ENCODE measurements at places on chromosomes 12 and 14. TPM values are rescaled to one million over a fixed set of nuclear protein-coding genes. Genes with fewer than 3 reads are reported as not detected.

Gene TMTC1
- 25.2 TPM for total RNA-seq

Gene WBP11
- 29.6 TPM for total RNA-seq

Gene SNAPC1
- total RNA-seq: 10.2 TPM

Gene RD3L
- total RNA-seq: not detected

Gene GALNT6
- 1.1 TPM for total RNA-seq

Gene CD4
- 8.6 TPM for total RNA-seq

GRCh38 chr14:101187816-101188570 lies 284.5 kb upstream of the RTL1 start:
- no peak for DNase-seq

GRCh38 chr12:68207276-68207675 lies 18.3 kb downstream of the IL26 start:
- DNase-seq: no peak

GRCh38 chr12:111482462-111482861 lies 76.7 kb downstream of the SH2B3 start:
- DNase-seq: no peak

GRCh38 chr14:72917094-72917802 lies 9.0 kb upstream of the DCAF4 start:
- no peak for DNase-seq

- DNase-seq: no peak
These were observed 88.9 kb downstream of the PTGER2 start for GRCh38 chr14:52402812-52403526.

- no peak for DNase-seq
These were observed 356.2 kb downstream of the SNAPC1 start for GRCh38 chr14:62118461-62118860.

- DNase-seq: no peak
These were observed 14.8 kb upstream of the DNAH10 start for GRCh38 chr12:123747309-123747708.

GRCh38 chr14:78933166-78933565 lies 763.0 kb downstream of the NRXN3 start:
- no peak for DNase-seq

DNA sequence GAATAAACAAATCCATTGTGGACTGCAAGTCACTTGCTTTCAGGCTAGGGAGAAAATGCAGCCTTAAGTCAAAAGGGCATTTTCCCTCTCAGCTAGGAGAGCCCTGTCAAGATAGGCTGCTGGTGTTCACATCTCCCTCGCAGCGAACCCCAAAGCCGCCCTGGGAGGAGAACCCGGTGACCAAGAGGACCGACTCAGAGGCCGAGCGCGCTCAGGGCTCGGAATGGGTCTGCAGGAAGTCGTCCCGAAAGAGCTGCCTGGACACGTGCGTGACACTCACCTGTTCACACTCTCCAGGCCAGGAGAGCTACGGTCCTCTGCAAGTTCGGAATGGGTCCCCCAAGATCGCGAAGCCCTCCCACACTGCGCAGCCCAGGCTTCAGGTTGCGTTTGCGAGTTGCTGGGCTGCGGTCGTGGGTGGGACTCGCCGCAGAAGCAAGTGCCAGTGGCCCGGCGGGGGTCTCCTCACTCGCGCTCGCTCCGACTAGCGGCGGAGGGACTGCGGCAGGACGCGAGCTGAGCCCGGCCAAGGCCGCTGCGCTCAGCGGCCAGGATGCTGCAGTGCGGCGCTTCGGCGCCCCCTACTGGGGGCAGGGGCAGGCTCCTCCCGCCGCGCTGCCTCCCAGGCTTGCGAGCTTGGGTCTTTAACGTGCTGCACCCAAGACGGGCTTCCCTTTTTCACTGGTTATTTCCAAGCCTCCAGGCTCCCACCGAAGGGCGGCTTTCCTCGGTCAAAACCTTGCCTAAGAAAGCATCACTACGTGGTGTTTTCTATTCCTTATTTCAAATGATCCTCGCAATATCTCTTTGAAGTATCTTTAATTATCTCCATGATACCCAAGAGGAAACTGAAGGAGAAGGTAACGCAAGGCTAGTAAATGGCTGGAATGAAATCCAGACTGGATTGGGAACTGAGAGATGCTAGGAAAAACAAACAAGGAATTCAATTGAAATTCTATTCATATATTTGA lies at the start of gene RERG:
TSS of gene RERG (minus strand) at position 503 of the 971 bp plus-strand sequence. CDS start 3,928 bp downstream, outside the sequence.
- DNase-seq: peak; percentile 72

DNA sequence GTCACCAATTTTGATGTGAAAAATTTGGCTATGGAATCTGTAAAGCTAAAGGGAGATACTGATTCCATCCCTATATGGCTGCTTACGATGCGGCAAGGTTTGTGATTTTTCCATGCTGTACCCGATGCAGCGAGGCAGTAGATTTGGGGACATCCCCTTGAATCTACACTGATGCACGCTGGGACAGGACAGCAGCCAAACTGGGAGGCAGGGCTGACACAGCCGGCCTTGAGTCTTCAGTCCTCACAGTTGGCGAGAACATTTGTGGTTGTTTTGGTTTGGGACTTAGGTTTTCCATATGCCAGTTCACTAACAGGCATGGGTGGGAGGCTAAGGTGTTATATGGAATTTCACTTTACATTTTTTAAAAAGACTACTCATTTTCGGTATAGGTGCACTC lies 3.8 kb downstream of the GALNT16 start:
- DNase-seq: no peak

- no peak for DNase-seq
These were observed 59.5 kb upstream of the CHGA start for GRCh38 chr14:92863286-92864080.

GRCh38 chr12:4584896-4585295 lies 22.9 kb downstream of the DYRK4 start:
- DNase-seq: no peak

- no peak for DNase-seq
These were observed 8.4 kb downstream of the KRT3 start for GRCh38 chr12:52787324-52788191.

Data from prostate gland (tissue), 2 donors.